ENCODE measurements at places on chromosomes 1 and 21.

DNA sequence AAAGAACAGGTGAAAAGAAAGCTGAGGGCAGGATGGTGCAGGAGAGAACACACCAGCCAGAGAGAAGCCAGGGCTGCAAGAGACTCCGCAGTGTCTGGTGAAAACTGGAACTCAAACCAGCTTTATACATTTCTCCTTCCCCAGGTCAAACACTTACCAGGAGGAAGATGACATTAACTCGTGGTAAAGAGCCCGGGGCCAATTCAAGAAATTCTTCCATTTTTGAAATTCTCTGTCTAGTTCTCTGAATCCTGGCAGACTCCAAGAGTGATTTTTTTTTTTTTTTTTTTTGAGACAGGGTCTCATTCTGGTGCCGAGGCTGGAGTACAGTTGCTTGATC is 25.8 kb upstream of the SIPA1L2 start:
- DNase-seq = no peak

GRCh38 chr1:230976825-230977747 is 1.6 kb downstream of the TTC13 start:
- no peak for DNase-seq

DNA sequence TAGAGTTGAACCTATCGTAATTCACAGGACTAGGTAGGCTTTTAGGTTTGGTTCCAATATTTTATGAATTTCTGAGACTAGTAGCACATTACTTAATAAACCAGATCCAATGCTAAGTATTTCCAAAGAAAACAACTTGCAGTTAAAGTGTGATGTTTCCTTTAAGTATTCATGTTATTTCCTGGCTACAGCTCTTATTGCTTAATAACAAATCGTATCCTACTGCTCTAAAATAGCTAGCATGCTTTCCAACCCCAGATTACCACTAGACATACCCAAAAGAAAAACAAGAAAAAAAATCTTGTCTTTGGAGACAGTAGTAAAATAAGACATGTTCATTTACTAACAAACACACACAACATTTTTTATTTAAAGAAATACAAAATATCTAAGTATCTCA is 898 bp downstream of the KRTAP27-1 start:
- peak; percentile 7 for DNase-seq

DNA sequence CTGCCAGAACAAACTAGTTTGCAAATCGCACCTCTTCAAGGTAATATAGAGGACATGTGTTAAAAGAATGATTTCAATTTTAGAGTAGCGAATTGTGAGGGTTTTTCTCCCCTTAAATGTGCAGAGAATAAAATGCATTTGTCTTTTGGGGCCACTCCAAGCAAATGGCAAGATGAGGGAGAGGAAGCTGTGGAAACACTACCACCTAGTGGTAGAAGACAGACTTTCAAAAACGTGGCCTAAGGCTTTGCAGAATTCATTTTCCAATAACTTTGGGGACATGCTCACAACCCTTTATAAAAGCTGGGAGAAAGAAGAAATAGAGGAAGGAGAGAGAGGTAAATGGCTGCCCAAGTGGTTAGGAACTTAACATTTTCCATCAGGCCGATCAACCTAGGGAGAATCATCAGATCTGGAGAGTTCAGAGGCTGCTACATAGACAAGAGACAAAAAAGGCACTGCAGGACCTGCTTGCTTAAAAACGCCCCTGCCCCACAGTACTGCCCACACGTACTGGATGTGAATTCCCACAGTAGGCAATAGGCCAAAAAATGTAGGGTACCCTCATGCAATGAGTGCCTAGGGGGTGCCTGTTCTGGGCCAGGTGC is 15.7 kb upstream of the RCAN1 start:
- peak; percentile 67 for DNase-seq

- peak; percentile 60 for DNase-seq
These were observed 836.1 kb upstream of the ADAMTS5 start for GRCh38 chr21:27802816-27803475.

DNA sequence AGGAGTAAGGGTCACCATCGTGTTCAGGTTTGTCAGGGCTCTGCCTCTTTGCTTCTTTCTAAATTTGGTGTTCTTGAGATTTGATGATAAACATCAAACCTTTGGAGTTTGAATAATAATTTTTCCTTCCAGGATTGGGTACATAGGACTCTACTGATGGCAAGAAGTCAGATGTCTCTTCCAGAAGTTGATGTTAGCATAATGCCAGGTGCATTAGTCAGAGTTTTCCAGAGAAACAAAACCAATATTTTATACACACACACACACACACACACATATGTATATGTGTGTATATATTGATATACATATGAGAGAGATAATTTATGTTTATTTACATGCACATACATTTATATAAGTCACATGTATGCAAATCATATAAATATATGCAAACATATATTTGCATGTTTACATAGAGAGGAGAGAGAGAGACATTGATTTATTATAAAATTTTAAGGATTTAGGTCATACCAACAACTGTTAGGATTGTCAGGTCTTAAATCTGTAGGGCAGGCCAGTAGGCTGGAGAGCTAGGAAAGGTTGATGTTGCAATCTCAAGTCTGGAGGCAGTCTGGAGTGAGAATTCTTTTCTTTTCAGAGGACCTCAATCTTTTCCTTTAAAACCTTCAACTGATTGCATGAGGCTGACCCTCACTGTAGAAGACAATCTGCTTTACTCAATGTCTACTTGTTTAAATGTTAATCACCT is 199.2 kb downstream of the HLX start:
- DNase-seq = peak; percentile 50

- DNase-seq = no peak
These were observed 429 bp downstream of the SRRM1 start for GRCh38 chr1:24643363-24644099.

DNA sequence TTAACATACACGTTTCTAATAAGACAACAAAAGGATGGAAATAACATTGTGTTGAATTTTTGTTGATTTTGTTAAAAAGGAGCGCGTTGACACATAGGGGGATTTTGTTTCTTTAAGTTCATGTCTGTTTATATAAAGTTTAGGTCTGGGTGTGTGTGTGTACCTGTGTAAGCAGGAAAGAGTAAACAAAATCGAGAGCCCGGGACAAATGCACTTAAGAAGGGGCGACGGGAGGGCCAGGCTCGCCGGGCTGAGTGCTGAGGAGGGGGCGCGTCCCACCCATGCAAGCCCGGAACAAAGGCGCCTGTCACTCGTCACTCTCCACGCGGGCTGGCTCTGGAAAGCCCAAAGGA is 28.8 kb upstream of the TRIM17 start:
- DNase-seq = no peak
